Right ventricle myocardium superior (tissue), 1 donor: ENCODE measurements at places on chromosomes 7 and 10.

DNA sequence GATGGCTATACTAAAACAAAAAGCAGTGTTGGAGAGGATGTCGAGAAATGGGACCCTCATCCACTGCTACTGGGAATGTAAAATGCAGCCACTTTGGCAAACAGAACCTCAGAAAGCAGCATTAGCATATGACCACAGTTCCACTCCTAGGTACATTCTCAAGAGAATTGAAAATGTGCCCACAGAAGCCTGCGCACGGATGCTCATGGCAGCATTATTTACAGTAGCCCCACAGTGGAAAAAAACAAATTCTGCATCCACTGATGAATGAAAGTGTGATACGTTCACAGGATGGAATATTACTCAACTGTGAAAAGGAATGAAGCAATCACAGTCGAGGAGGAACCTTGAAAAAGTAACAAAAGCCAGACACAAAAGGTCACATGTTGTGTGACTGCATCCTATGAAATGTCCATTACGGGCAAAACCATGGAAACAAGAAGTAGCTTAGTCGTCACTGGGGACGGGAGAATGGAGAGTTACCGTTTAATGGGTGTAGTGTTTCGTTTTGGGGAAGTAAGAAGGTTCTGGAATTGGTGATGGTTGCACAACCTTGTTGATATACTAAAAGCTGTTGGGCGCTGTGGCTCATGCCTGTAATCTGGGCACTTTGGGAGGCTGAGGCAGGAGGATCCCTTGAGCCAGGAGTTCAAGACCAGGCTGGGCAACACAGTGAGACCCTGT, 2.5 kb upstream of the UPK3B start:
- DNase-seq: no peak

DNA sequence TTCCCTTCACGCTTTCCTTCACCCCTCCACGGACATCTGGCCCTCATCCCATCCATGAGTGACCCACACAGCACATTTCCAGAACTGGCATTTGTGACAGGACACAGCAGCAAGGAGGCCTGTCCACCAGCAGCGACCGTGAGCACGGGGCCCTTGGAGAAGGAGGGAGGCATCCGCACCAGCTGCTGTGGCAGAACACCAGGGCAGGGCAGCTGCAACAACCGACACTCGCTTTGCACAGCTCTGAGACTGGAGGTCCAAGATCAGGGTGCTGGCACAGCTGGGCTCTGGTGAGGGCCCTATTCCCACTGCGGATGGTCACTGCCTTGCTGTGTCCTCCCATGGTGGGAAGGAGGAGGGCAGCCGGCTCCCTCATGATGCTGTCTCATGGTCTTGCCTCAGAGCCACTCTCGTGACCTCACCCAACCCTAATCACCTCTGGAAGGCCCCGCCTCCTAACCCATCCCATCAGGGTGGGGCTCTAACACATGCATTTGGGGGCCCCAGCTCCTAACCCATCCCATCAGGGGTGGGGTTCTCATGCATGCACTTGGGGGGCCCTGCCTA, 36.7 kb downstream of the PTPRN2 start:
- DNase-seq: no peak

GRCh38 chr10:11106621-11107374, 89.1 kb downstream of the CELF2 start:
- DNase-seq: no peak

DNA sequence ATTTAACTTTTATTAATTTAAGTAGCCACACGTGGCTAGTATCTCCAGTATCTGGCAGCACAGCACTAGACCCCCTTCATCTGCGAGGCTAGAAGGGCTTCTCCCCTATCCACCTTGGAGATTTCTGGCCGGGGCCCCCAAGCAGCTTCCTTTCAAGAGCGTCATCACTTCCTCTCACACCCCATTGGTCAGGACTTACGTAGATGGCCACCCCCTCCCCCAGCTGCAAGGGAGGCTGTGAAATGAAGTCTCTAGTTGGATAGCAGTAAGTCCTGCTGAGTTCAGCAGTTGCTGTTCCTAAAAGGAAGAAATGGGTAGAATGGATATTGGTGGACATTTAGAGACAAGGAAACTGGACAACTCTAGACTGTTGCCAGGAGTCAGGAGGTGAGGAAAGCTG, 33.8 kb upstream of the COMTD1 start:
- DNase-seq: no peak

DNA sequence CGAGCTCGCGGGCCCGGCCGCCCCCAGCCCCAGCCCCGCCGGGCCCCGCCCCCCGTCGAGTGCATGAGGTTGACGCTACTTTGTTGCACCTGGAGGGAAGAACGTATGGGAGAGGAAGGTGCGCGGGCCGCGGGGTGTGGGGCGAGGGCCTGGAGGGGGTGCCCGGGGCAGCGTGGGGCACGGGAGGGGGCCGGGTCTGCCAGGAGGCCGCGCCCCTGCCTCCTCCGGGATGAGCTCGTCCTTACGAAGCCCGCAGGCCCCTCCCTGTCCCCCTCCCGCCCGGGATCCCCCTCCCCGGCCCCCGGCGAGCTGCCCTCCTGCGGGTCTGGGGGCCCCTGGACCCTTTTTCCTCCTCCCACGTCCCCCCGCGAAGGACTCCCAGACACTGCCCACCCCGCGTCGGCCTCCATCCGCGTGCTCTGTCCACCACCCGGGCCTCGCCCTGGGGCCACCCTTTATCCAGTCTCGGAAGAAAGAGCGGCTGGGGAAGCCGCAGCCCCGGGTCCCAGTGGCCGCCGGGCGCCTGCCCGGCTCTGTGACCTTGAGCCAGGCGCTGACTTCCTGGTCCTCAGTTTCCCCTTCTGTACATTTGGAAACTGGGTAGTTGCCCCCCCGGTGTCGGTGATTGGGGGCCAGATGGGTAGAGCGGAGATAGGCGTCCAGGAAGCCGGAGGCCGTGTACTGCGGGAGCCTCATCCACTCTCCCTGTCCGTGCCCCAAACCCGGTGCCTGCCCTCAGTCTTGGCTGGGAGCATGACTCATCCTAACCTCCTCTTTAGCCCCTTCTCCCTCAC, 521 bp downstream of the LIMK1 start:
- DNase-seq: peak; percentile 67

DNA sequence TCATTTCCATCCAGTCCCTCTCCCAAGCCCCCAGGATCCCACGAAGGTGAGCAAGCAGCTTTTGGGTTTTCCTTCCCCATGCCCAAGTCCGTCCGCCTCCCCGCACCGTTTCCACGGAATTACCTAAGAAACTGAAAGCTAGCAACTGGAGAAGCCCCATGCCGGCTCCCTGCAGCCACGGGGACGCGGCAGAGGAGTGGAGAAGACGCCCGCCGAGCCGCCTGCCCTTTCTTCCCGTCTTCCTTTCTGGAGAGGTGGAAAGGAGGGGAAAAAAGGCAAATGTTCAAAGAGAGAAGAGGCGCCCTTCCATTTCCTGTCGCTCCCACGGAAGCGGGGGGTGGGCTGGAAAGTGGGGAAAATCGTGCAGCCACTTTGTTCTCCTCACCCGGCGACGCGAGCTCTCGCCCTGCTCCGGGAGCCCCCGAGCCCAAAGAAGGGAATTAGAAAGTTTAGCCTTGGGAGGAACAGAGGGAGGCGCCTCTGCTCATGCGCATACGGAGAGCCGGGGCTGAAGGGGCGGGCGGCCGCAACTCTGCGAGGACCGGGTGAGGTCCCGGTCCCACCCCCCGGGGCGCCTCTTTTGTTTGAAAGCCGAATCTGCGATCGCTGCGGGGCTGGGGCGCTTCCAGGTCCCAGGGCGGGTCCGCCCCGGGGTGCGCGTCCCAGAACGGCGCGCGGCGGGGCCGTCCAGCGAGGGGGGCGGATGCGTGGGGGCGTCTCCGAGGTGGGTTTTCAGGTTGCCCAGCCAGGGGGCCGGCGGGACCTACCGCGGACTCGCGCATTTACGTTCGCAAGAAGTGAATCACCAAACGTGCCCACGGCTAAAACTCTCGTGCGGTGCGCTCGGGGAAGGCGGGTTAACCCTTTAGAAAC, at the start of gene LAMB1:
Gene LAMB1 (minus strand): TSS at position 436 of the 873 bp plus-strand sequence. CDS start 276 bp downstream, at position 160.
- peak; percentile 91 for DNase-seq

GRCh38 chr7:42161719-42162118, 75.3 kb downstream of the GLI3 start:
- no peak for DNase-seq

GRCh38 chr7:143884969-143885559, 16.9 kb downstream of the TCAF1 start:
- peak; percentile 57 for DNase-seq

GRCh38 chr10:4191894-4192293, 406.9 kb upstream of the KLF6 start:
- no peak for DNase-seq

- DNase-seq: no peak
Observed at GRCh38 chr7:85736085-85736484, 549.2 kb upstream of the SEMA3D start.

GRCh38 chr10:128866551-128866950, 600.5 kb upstream of the MGMT start:
- DNase-seq: no peak

DNA sequence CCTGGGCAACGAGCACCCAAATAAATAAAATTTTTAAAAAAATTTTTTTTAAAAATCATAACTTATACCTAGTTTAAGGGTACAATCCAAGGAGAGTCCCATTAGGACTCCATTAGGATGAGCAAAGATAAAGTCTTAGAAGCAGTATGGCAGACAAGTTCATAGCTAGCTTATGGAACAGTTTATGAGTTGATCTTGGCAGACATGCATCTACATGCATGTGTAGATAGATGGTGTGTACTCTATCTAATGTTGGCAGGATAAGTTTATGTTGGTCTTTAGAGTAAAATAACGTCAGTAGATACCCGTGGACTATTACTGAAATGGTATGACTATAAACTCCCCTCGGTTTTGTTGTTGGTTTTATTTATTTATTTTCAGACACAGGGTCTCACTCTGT, 40.2 kb downstream of the NSUN6 start:
- DNase-seq: no peak

- DNase-seq: no peak
Observed at GRCh38 chr7:38660427-38661099, 29.4 kb upstream of the AMPH start.

- DNase-seq: no peak
Observed at GRCh38 chr7:28168393-28169158, 12.0 kb downstream of the JAZF1 start.

DNA sequence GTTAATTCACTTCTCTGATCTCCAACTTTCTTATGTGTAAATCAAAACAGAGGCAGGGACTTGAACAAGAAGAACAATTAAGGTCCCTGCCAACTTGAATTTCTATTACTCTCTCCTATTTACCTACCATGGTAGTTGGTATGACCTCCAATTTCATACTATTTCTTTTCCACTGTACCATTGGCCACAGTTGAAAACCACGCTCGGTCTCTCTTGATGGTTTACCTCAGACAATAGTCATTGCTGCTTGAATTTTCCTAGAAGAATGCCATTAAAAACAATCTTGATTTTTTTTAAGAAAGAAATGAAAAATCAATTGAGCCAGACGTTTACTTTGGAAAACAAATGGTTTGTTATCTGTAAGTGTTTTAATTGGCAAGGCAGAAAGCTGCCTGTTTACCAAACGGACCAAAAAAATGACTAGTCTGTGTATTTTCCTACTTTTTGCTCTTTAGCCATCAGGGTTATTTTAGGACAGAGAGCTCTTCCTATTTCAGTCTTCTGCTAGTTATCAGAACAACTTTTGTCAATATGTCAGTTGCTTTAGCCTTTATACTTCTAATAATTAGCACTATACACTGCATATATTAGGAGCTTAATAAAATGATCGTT, 157.5 kb upstream of the PLXDC2 start:
- no peak for DNase-seq

GRCh38 chr7:90383422-90383821, 19.8 kb upstream of the CLDN12 start:
- DNase-seq: no peak

- DNase-seq: no peak
Observed at GRCh38 chr7:192701-193480, 520 bp downstream of the FAM20C start.

GRCh38 chr7:13148548-13148947, 461.1 kb downstream of the ARL4A start:
- no peak for DNase-seq

DNA sequence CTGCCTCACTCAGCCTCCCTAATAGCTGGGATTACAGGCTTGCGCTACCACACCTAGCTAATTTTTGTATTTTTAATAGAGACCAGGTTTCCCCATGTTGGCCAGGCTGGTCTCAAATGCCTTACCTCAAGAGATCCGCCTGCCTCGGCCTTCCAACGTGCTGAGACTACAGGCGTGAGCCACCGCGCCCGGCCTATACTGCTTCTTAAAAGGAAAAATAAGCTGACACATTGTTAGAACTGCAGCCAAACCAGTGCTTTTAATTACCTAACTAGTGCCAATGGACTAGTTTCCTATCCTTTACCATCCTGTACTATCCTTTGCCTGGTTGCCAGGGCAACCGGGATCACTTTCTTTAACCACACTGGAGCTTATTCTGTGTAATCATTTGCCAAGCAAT, 108.0 kb downstream of the LRRTM3 start:
- DNase-seq: no peak

GRCh38 chr7:2930310-2931033, 86.4 kb upstream of the GNA12 start:
- peak; percentile 11 for DNase-seq

GRCh38 chr10:93115661-93116383, 42.1 kb downstream of the CYP26A1 start:
- peak; percentile 61 for DNase-seq

DNA sequence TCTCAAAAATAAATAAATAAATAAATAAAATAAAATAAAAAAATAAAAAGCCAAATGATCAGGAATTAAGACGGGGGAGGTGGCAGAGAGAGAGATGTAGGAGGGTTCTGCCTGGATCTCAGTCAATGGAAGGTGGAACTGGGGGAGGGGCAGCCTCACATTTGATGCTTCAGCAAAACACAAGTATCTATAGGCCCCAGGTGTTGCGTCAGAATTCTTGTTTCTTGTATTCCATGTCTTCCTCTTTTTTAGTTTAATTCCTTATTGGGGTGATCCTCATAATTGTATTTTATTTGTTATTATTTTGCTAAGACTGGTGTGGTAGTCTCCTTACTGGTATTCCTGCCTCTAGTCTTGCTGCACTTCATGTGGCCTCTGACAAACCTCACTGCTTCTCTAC, 41.4 kb upstream of the SMARCD3 start:
- DNase-seq: no peak

- no peak for DNase-seq
Observed at GRCh38 chr10:50477287-50478203, 146.2 kb downstream of the SGMS1 start.

DNA sequence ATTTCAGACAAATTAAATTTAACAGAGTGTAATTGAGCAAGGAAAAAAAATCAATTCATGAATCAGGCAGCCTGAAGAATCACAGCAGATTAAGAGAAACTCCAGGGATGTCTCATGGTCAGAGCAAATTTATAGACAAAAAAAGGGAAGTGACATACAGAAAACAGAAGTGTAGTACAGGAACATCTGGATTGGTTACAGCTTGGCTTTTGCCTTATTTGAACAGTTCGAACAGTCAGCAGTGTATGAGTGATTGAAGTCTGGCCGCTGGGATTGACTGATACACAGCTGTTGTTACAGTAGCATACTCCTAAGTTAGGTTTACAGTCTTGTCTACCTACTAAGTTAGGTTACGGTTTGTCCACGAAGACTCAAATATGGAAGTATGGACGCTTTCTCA, 255.3 kb downstream of the HPSE2 start:
- no peak for DNase-seq

GRCh38 chr10:102327641-102328040, 67.9 kb upstream of the NFKB2 start:
- DNase-seq: no peak
